ENCODE measurements at places on chromosomes 1 and 21.

DNA sequence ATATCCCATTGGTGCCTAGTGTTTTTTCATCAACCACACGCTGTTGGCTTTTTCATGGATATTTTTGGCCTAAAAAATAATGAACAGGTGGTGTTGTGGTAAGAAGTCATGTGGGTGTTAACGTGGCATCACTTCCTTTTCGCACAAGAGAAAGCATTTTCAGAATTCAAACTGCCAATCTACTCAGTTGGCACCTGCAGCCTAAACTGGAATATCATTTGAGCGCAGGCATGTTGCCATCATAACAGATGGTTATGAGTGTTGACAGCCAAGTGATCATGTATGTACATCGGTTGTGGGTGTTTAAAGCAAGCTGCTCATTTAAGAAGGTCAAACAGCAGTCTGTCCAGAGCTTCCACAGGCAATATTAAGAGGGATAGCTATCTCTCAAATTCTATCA is 1963.0 kb downstream of the NCAM2 start:
- no peak for DNase-seq

- DNase-seq = no peak
Measured at GRCh38 chr1:31809698-31810097, 6.1 kb downstream of the SPOCD1 start.

DNA sequence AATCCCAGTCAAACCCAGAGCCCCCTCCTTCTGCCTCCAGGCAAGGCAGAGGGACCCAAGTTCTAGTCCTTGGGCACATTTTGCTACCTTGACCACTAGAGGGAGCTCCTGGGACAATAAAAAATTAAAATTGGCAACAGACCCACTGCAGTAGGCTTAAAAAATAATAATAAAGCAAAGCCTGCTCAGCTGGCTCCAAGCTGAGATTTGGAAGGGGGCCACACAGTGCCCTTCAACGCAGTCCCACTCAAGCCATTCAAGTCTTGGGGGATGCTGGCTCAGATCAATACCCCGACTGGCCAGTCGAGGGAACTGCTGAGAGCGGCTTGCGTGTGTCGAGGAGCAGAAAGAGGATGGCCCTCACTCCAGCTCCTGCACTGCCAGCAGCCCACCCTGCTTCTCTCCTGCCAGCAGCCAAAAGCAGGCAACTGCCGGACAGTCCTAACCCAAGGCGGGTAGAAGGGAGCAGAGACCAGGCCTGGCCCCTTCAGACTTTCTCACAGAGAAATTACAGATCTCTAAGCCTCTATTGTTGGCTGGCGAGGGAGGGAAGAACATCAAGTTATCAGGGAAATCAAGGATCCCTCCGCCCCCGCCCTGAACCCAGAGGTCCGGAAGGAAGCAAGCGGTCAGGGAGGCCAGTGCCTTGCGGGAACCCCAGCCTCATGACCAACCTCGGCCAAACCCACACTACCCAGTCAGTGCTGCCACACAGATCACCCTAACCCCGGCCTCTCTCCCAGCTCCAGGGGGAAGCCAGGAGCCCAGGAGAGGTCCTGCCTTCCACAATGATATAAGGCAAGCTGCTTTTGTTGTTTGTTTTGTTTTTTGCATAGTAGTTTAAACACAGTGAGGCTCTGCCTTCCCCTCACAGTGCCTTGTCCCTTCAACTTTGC is 4.9 kb upstream of the ALDH4A1 start:
- DNase-seq = no peak

DNA sequence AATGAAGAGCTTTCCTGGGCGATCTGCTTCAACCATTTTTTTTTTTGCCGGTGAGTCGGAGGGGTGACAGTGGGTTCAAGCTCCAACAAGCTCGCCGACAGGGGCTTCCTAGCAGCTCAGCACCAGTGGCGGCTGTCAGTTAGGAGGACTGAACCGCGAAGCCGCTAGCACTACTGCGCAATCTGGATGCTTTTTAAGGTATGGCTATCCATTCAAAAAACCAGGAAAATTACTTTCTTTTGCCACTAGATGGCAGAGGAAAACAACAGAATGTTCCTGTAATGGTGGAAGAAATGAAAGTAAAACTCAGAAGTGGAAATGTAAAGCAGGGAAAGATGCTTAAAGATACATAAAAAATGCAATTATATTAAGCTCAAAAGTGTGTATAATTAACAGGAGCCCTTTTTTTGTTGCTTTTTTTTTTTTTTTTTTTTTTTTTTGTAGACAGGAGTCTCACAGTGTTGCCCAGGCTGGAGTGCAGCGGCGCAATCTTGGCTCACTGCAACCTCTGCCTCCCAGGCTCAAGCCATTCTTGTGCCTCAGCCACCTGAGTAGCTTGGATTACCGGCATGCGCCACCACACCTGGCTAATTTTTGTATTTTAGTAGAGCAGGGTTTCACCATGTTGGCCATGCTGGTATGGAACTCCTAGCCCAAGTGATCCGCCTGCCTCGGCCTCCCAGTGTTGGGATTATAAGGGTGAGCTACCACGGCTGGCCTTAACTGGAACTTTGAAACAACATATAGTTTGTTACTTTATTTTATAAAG is 8.5 kb downstream of the KYAT3 start:
- DNase-seq = no peak

DNA sequence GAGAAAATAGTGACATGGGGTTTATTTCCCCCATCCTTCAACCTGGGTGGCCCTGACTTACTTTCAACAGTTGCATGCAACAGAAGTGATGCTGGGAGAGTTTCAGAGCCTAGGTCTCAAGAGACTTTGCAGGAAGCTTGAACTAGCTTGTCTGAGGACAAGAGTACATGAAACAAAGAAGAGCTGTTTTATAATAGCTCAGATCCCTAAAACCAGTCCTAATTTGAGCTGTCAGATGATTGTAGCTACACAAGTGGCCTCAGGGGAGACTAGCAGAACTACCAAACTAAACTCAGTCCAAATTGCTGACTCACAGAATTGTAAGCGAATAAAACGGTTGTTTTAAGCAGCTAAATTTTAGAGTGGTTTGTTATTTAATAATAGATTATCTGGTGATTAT is 17.1 kb downstream of the RC3H1 start:
- DNase-seq = peak; percentile 26

DNA sequence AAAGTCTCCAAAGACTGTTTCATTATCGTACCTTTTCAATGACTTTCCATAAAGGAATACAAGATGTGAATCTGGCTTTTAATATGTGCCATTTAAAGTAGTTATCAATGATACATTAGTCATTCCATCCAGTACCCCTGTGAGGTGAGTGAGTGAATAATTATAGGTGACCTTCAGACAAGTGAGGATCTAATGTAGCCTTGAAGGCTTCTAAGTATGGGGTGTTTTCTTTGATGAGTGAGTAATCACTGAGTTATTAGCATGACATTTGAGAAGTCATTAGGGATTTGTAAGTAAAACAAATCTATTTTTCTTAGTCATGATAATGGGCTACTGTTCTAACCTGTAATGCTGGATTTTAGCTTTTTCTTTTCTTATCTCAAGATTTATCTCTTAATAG is 831.4 kb downstream of the ADGRL2 start:
- no peak for DNase-seq

- no peak for DNase-seq
Measured at GRCh38 chr1:13983393-13983792, 283.4 kb downstream of the PRDM2 start.
